Common myeloid progenitor, CD34-positive (primary cell): ENCODE measurements at places on chromosomes 12 and 14.
A peak's percentile ranks its signal among the peaks of the same experiment; 100 is the strongest.

DNA sequence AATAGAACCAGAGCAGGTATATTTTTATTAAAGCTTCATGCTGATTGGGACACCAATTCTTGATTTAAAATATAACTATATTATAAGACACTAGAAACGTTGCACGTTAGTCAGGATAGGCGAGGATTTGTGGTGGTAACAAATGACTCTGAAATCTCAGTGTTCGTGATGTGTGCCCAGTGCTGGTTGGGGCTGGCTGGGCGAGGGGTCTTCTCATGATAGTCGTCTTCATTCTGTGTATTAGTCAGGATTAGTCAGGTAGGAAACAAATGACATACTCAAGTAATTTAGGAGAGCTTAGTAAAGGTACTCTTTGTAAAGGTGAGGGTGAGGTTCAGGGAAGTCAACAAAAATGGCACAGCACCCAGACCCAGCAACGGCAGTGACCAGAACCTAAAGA lies 73.9 kb upstream of the HIF1A start:
- no peak overlapping the region for H3K27ac ChIP-seq
- H3K4me1 ChIP-seq = no peaks in the 10 kb centered on the region
- H3K4me3 ChIP-seq = no peak overlapping the region
- DNase-seq = no peak

GRCh38 chr12:106776897-106777296 lies 2.4 kb downstream of the RIC8B start:
- no peaks in the 10 kb centered on the region for H3K36me3 ChIP-seq
- no peak for DNase-seq
- no peak overlapping the region for H3K27ac ChIP-seq
- no peaks in the 10 kb centered on the region for H3K27me3 ChIP-seq
- H3K4me3 ChIP-seq = no peak overlapping the region

GRCh38 chr12:34219046-34219770 lies 196.9 kb downstream of the ALG10 start:
- H3K27ac ChIP-seq = no peak overlapping the region
- peak overlapping the region; percentile 70 for H3K4me3 ChIP-seq
- peaks cover 4% of the 10 kb centered on the region for H3K27me3 ChIP-seq
- DNase-seq = peak; percentile 4
- peaks cover 8% of the 10 kb centered on the region for H3K4me1 ChIP-seq

DNA sequence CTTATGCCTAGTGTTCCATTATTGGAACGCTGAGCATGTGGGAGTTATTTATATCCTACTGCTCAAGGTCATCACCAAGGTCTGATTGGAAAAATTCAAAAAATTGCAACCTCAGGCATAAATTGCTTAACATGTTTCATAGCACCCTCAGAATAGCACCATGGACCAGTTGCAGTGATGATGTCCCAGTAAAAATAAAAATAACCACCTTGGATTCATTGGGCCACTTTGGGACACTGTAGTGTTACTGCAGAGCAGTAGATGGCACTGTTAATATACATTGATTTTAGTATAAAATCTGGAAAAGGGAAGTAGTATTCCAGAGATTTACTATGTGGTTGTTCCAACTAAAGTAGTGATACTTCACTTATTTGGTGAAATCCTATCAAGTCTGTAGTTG lies 31.0 kb upstream of the PTCSC3 start:
- H3K27ac ChIP-seq = no peak overlapping the region
- H3K4me3 ChIP-seq = no peak overlapping the region
- H3K36me3 ChIP-seq = no peaks in the 10 kb centered on the region
- H3K4me1 ChIP-seq = no peaks in the 10 kb centered on the region
- DNase-seq = no peak
